ENCODE measurements at places on chromosomes 1 and 21.

DNA sequence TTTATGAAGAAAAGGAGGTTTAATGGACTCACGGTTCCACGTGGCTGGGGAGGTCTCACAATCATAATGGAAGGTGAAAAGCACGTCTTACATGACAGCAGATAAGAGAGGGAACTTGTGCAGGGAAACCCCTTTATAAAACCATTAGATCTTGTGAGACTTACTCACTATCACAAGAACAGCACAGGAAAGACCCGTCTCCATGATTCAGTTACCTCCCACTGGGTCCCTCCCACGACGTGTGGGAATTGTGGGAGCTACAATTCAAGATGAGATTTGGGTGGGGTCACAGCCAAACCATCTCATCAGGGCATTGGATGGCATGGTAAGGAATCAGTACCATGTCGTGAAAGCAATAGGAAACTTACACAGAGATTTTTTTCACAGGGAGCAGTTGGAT, 63.1 kb downstream of the MTR start:
- no peak for DNase-seq

DNA sequence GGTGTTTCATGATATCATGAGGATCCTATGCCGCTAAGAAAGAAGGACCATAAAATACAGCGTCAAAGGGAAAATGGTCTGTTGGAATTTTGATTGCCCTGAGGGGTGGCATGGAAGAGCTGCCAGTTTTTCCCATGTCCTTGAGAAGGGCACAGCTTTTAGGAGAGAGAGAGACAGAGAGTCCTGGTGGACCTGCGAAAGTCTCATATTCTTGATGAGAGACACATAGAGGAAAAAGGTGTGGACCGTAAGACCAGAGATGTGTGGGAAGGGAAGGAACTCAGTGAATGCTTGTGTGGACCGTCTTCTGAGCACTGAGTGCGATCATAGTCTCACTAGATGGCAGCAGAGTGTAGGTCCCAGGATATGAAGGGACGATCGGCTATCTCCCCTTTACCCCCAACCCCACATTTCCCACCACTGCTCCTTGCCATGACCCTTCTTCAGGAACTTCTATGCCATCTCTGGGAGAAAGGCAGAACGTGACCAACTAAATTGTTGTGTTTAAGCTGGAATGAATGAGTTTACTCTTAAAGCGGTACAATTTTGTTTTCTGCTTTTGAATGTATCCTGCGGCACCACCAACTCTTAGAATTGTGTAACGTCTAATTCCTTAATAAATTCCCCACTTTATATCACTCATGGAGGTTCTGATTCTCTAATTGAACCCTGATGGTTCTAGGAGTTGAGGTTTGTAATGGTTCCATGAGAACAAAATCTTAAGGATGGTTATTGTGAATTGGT, 117.7 kb downstream of the CTH start:
- peak; percentile 17 for DNase-seq

GRCh38 chr1:63662056-63662836, 69.0 kb downstream of the PGM1 start:
- DNase-seq: no peak

- DNase-seq: no peak
Measured at GRCh38 chr1:60341274-60341673, 267.7 kb upstream of the C1orf87 start.

DNA sequence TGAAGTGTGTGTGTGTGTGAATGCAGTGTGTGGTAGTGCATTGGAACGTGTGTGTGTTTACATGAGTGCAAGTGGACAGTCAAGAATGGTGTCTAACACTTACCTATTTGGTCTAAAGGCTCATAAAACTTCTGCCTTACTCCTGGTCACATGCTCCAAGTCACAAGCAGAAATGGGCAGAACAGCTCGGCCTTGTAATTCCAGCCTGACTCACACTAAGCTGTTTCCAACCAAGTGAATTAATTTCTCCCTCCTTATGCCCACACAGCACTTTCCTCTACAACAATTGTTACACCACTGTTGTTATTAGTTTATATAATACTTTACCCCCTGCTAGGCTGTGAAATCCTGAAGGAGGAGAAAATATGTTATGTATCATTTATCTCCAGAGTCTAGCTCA, 43.8 kb downstream of the DDR2 start:
- no peak for DNase-seq

DNA sequence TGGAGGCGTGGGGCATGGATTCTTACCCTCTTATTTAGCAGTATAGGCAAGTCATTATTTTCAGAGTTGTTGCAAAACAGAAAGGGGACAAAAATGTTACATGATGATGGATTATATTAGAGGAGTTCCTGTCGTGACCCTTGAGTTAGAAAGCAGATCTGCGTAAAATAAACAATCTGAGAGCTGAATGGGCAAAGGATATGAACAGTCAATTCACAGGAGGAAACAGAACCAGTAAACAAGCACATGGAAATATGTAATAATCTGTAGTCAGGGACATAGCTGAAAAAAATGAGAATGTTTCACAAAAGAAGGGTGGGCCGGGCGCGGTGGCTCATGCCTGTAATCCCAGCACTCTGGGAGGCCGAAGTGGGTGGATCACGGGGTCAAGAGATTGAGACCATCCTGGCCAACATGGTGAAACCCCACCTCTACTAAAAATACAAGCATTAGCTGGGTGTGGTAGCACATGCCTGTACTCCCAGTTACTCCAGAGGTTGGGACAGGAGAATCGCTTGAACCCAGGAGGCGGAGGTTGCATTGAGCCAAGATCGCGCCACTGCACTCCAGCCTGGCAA, 20.9 kb downstream of the RCAN1 start:
- no peak for DNase-seq

- no peak for DNase-seq
Measured at GRCh38 chr1:34800214-34800613, 7.4 kb downstream of the GJA4 start.

GRCh38 chr1:111082421-111083203, 57.3 kb downstream of the DRAM2 start:
- DNase-seq: no peak

- peak; percentile 51 for DNase-seq
Measured at GRCh38 chr1:37479255-37480124, 5.1 kb downstream of the ZC3H12A start.

- DNase-seq: no peak
Measured at GRCh38 chr1:107862064-107862463, 102.9 kb downstream of the VAV3 start.

DNA sequence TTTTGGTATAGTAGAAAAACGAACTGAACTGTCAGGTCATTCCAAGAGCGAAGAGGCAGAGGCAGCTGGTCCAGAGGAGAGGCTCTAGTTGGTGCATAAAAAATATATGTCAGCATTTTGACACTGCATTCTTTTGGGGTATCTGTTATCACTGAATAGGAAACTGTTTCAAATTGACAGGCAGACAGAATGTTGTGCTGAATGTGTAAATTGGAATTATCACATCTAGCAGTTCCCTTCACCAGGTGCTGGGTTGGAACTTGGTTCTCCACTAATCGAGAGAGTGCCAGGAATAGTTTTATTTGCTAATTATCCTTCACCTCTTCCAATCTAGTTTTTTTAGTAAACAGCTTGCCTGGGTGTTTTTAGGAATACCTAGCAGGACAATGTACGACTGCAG, 52.2 kb downstream of the ADGRL2 start:
- DNase-seq: no peak

DNA sequence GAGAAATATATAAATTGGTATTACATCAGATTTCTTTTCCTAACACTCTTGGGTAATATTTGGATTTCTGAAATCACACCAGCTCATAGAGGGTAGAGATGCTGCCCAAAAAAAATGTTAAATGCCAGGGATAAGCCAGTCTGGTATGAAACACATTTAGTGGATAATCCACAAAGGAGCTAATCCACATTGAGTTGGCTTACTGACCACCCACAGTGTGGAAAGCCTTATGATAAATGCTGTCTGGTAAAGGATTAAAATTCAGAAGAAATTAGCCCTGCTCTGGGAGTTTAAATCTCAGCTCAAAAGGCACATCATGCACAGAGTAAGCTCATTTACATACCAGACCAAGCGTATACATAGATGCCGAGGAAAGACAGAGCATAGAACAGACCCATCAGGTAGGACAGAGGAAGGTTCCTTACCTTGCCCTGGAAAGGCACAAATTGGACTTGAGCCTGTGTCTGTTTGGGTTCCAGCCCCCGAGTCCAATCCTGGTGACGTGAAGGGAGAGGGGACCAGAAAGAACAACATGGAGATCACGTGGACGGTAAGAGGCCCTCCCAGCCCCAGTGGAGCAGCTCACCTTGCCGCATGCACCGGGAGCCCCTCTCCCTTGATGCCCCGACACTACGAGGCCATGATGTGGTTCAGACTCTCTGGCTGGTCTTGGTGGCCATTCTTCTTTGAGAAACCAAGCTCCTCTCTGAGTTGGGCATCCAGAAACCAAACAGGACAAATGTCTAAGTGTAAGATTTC, 62.9 kb upstream of the CNTN2 start:
- DNase-seq: no peak

GRCh38 chr1:27687906-27688305, 15.9 kb upstream of the IFI6 start:
- no peak for DNase-seq

GRCh38 chr1:61181067-61182038, 99.0 kb downstream of the NFIA start:
- no peak for DNase-seq

GRCh38 chr21:44594406-44594916, 2.2 kb upstream of the KRTAP10-6 start:
- no peak for DNase-seq

- no peak for DNase-seq
Measured at GRCh38 chr1:61101536-61101935, 19.2 kb downstream of the NFIA start.

GRCh38 chr1:89273324-89273778, 691 bp upstream of the GBP5 start:
- DNase-seq: no peak

DNA sequence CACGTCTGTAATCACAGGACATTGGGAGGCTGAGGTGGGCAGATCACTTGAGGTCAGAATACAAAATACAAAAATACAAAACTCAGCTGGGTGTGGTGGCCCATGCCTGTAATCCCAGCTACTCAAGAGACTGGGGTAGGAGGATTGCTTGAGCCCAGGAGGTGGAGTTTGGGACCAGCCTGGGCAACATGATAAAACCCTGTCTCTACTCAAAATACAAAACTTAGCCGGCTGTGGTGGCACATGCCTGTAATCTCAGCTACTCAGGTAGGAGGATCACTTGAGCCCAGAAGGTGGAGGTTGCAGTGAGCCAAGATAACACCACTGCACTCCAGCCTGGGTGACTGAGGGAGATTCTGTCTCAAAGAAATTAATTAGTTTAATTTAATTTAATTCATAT, 6.5 kb upstream of the ITLN1 start:
- DNase-seq: no peak

GRCh38 chr1:186950547-186950946, 121.8 kb downstream of the PLA2G4A start:
- DNase-seq: no peak

DNA sequence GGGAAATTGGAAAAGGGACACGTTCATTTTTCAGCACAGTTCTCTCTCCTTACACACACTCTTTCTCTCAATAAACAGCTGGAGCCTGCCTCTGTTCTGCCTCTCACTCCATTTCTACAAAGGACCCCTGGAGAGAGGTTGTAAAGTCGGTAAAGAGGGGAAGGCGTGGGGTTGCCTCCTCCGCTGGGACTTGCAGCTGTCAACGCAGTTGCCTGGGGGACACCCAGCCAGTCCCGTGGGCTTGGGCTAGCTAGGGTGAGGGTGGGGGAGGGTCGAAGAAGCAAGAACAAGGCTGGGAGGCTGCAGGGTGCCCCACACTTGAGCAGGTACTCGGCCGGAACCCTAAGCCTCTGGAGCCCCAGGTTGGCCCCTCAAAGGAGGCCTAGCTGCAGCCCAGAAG, 27.6 kb downstream of the C1orf216 start:
- DNase-seq: peak; percentile 40

DNA sequence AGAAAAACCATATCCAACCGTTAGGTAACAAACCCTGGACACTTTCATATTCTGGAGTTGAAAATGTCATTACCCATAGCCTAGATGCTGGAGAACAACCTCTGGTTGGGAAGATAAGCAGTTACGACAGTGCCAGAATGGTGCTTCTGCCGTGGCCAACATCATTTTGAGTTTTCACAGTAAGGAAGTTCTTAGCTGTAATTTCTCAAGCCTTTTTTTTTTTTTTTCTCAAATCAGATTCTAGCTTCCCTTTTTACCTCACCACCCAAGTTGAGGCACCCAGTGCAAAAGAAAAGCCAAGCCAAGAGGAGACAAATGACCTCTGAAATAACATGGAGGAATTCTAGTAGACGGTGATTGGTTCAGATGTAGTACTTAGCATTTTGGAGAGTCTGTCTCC, 21.8 kb downstream of the PPT1 start:
- DNase-seq: no peak

GRCh38 chr21:22191581-22191980, 1193.4 kb downstream of the NCAM2 start:
- DNase-seq: no peak

DNA sequence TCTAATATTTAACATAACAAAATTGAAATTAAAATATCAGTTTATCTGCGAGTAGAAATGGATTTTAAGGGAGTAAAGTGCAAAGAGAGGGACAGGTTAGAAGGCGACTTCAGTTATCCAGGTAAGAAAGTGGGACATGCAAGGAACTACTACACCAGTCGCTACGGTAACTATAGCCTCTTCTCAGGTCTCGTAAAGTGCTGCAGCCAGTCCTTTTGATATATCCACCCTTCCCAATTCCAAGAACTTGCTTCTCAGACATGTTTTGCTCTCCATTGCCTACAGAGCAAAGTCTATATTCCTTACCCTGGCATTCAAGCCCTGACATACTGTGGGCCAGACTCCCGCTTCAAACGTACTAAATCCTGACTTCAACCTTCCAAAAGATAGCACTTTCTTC, 2.5 kb downstream of the COA7 start:
- DNase-seq: no peak

GRCh38 chr1:207084232-207084631, 4.4 kb upstream of the C4BPB start:
- no peak for DNase-seq

- DNase-seq: no peak
Measured at GRCh38 chr1:198892065-198892464, 253.2 kb downstream of the PTPRC start.

GRCh38 chr1:37655274-37655673, 20.6 kb upstream of the RSPO1 start:
- DNase-seq: no peak

DNA sequence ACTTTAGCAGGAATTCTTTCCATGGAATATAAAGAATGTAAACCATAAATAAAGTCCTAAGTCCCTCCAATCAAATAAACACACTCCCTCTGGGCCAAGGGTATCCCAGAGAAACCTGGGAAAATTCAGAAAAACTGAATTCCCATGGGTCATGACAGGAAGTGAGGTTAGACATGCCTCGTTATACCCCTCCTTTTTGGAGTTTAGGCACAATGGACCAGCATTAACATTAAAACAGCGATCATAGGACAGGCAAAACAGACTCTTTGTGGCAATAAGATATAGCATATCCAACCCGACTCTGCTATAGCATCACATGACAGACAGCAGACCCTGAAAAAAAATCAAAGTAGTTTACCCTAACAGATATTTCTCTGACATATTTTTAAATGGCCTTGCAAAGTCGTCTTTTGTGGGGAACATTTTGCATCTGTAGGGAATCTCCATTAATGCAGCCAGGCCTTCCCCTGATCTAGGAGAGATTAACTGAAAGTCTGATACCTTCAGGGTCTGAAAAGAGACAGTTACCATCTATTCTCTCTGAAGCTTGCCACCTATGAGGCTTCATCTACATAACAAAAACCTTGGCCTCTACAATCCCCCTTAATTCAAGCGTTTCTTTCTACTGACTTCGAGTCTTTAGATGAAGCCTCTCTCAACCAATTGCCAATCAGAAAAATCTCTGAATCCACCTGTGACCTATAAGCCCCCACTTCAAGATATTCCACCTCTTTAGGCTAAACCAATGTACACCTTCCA, 143.0 kb upstream of the KCNK1 start:
- DNase-seq: no peak

GRCh38 chr1:21935891-21936365, 1.2 kb downstream of the HSPG2 start:
- no peak for DNase-seq
